Thymus (tissue), 14 donors: ENCODE measurements at places on chromosomes 12 and 14.

GRCh38 chr14:51653775-51654532 lies 2.2 kb downstream of the FRMD6 start:
- no peak for DNase-seq

DNA sequence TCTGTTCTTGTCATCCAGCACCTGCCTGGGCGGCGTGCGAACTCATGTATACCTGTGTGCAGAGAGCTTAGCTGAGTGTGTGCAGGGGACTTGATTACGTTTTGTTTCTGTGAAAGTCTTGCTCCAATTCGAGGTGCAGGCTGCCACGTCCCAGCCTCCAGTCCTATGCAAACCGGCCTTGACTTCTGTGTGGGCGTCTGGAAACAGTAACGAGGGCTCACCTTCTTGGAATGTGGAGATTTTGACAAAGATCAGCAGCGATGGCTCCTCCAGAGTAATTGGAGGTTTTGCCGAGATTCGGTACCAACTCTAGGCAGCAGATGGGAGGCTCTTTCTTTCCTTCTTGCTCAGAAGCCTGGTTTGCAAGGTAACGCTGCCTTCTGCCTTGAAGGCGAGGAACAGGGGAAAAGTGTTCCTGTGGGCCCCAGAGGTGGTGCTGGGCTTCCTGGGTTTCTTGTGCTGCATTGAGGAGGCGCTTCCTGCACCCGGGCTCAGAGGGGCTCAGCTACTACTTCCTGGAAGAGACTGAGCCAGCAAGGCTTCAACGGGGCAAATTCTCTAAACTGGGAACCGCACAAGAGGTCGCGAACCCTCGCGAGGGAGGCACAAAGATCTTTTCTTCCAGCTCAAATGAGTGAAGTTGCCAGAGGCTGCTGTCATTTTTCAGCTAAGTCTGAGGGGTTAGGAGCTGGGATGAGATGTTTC lies 249.0 kb downstream of the AACS start:
- DNase-seq, result no peak

DNA sequence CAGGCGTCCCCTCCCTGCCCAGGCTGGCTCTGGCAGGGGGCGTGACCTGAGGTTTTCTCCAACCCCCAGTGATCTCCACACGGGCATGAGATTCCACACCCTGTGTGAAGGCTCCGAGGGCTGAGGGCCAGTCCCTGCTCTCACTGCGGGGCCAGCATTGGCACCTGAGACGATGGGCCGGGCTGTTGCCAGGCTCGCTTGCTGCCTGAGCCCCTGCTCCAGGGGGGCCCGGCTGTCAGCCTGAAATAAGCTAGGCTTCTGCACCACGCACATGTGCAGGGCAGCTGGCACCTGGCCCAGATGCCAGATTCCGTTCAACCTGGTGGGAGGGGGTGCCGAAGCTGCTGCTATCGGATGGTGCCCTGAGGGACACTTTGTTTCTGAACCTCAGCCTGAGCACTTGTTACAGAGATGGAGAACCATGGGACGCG lies 196.5 kb upstream of the PRMT8 start:
- DNase-seq, result no peak

DNA sequence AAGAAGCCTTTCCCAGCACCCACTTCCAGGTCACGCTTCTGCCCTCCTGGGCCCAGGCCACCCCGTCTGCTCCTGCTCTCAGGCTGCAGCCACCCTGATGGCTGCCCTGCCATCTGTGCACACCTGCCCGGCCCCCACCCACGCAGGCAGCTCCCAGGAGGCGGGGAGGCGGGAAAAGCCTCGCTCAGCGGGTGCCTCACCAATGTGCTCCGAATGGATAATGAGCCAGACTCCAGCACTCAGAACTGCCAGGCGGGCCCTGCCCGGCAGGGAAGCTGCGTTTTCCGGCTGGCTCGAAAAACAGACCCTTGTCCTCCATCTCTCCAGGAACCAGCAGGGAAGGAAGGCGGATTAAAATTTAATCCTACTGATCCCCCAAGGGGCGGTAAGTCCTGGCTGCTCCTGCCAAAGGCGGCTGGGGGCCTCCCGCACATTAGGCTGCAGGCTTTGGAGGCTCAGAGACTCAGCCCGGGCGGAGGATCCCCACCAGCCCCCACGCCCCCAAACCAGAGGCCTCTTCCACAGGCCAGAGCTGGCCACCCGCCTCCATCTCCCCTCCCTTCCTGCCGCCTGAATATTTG lies 104.0 kb downstream of the NCOR2 start:
- no peak for DNase-seq

GRCh38 chr14:68145036-68145435 lies 325.5 kb downstream of the RAD51B start:
- no peak for DNase-seq

DNA sequence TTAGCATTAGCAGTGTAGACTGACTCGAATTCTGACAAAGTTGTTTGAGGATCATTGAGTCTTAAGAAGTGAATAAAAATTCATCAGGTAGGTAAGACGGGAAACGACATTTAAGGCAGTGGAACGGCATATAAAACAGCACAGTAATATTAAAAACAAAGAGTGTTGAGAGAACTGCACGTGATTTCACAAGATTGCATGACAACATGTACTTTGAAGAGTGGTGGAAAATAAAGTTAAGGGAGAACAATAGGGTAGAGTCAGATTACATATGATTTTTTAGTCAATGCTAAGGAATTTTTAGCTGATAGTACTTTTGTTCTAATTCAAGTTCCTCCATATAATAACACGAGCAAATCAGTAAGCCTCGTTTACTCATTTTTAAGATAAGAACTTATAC lies 115.4 kb downstream of the SOX5 start:
- DNase-seq, result no peak

GRCh38 chr12:56103823-56104108 lies 593 bp upstream of the PA2G4 start:
- no peak for DNase-seq

DNA sequence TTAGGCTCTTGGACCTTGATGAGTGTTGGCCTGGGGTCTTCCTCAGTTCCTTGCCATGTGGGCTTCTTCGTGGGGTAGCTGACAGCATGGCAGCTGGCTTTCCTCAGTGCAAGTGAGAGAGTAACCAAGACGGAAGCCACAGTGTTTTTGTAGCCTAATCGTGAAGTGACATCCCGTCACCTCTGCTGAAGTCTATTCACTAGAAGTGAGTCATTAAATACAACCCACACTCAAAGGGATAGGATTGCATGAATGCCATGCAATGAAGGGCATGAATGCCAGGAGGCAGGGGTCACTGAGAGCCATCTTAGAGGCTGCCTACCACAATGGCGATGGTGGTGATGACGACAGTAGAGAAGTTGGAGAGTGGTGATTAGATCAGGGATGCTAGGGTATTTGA lies 13.5 kb upstream of the ASIC1 start:
- no peak for DNase-seq

DNA sequence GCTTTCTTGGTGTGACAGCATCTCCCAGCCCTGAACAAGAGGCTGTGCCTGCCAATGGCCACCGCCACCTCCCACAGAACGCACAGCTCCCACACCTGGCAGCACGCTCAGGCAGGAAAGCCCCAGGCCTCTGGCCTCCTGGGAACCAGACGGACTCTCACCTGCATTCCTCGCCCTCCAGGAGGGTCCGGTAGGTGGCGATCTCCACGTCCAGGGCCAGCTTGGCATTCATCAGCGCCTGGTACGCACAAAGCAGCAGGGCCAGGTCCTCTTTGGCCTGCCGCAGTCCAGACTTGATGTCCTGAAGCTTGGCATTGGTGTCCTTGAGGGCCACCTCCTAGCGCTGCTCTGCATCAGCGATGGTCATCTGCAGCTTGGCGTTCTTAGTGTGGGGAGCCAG lies 12.1 kb upstream of the KRT77 start:
- DNase-seq, result no peak

- no peak for DNase-seq
These were observed 74.0 kb downstream of the CLIP1 start for GRCh38 chr12:122348505-122348904.

DNA sequence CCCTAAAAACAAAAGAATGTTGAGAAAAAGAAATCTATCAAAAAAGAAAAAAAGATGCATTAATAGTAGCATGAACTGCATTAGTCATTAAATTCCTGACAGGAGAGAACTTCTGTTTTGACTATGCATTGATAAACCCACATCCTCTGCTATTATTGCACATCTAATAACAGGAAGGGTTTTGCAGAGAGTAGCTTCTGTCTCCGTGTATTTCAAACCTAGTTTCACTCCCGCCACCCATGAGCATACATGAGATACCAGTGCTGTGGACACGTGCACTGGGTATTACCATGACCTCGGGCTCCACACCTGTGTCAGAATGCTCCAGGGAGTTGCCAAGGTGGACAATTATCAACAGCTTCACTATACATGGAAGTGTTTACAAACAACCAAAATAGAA lies 449.1 kb upstream of the SOX5 start:
- DNase-seq, result no peak

DNA sequence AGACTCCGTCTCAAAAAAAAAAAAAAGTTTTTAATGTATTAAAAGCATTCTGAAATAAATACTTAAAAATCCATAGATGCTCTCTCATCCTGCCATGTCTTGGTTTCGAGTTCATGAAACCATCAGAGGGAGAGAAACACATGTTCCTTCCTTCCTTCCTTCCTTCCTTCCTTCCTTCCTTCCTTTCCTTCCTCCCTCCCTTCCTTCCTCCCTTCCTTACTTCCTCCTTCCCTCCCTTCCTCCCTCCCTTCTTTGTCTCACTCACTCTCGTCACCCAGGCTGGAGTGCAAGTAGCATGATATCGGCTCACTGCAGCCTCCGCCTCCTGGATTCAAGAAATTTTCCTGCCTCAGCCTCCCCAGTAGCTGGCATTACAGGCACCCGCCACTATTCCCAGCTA lies 60.4 kb upstream of the DUSP6 start:
- no peak for DNase-seq

DNA sequence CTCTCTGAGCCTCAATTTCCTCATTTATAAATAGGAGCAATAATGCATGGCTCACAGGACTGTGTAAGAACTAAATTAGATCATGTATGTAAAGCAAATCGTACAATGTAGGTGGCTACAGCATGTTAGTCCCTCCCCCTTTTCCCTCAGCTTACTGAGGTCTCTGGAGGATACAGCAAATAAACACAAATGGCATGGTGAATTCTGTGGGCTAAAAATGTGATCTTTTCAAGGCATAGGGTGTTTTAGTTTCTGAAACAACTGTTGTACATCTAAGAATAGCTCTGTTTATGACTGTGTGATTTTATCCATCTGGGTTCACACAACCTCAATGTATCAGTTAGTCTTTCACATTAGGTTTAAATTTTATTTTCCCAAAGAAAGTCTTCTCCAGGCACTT lies 121.2 kb upstream of the PLEKHG7 start:
- DNase-seq, result no peak

- DNase-seq, result no peak
These were observed 33.4 kb downstream of the R3HDM2 start for GRCh38 chr12:57397441-57397840.

GRCh38 chr12:85130646-85131045 lies 94.5 kb downstream of the LRRIQ1 start:
- DNase-seq, result no peak

DNA sequence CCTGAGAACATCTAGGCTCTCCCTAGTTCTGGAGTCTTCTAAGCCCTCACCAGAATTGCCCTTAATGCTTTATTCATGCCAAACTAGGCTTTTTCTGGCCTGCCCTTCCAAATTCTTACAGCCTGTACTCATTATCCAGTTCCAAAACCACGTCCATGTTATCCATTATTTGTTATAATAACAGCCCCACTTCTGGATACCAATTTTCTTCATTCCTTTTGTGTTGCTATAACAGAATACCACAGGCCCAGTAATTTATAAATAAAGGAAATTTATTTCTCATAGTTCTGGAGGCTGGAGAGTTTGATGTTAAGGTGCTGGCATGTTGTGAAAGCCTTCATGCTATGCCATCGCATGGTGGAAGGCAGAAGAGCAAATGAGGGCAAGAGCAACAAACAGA lies 68.0 kb upstream of the AMIGO2 start:
- no peak for DNase-seq

- no peak for DNase-seq
These were observed 9.4 kb upstream of the PLBD2 start for GRCh38 chr12:113348849-113349536.

- DNase-seq, result no peak
These were observed 37.0 kb upstream of the STXBP6 start for GRCh38 chr14:25086821-25087396.

DNA sequence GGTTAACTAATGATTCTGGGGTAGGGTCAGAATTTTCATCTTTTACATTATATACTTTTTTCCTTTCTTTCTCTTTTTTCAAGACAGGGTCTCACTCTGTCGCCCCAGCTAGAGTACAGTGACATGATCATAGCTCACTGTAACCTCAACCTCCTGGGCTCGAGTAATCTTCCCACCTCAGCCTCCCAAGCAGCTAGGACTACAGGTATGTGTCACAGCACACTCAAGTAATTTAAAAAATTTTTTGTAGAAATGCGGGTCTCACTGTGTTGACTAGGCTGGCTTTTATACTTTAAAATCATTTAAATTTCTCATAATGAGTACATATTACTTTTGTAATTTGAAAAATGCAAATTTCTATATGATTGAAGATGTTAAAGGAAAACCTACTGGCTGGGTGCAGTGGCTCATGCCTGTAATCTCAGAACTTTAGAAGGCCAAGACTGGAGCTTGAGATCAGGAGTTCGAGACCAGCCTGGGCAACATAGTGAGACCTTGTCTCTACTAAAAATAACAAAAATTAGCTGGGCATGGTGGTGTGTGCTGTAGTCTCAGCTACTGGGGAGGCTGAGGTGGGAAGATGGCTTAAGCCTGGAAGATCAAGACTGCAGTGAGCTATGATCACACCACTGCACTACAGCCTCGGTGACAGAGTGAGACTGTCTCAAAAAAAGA lies 25.7 kb downstream of the R3HDM2 start:
- no peak for DNase-seq

GRCh38 chr12:49415521-49415970 lies 48.3 kb downstream of the SPATS2 start:
- DNase-seq, result no peak

DNA sequence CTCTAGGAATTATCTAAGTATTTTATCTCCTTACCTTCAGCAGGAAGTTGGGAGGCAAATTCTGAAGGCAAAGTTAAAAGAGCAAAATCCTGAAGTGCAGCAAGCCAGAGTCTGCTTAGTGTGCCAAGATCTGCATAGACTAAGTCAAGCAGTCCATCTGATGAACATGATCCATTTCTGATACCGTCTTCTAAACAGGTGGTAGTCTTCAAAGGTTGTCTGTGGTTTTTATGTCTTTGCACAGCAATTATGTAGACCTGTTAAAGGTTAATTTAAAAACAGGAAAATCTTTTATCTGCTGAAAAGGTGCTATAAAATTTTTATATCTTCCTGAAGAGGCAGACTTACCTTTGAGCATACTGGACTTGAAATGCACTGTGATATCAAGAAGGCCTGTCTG lies 105.3 kb upstream of the HECTD1 start:
- no peak for DNase-seq

GRCh38 chr12:52585946-52586345 lies 12.3 kb upstream of the KRT74 start:
- DNase-seq, result peak; percentile 37

DNA sequence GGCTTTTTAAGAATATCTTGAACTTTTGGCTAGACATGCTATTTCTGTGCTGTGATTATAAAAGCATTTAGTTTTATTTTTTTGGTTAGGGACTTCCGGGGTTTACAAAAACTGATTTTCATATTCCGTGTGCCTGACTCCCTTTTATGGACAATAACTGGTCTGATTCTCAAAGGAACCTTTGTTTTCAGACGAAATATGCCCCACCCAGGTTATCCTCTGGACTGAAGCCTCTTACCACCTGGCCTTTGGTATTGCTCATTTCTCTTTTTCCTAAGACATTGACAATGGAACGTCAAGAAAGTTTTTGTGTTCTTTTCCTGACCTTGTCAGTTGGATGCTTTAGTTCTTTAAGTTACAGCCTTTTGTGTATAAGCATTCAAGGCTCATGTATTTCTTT lies 10.8 kb downstream of the TIGAR start:
- no peak for DNase-seq

- DNase-seq, result no peak
These were observed 1.4 kb downstream of the APAF1 start for GRCh38 chr12:98646294-98647090.
